Esophagus squamous epithelium (tissue), 5 donors: ENCODE measurements at places on chromosomes 13 and 19. TPM values are rescaled to one million over a fixed set of nuclear protein-coding genes. Genes with fewer than 3 reads are reported as not detected.

- no peak for DNase-seq
These were observed 212 bp downstream of the FFAR1 start for GRCh38 chr19:35347930-35348298.

DNA sequence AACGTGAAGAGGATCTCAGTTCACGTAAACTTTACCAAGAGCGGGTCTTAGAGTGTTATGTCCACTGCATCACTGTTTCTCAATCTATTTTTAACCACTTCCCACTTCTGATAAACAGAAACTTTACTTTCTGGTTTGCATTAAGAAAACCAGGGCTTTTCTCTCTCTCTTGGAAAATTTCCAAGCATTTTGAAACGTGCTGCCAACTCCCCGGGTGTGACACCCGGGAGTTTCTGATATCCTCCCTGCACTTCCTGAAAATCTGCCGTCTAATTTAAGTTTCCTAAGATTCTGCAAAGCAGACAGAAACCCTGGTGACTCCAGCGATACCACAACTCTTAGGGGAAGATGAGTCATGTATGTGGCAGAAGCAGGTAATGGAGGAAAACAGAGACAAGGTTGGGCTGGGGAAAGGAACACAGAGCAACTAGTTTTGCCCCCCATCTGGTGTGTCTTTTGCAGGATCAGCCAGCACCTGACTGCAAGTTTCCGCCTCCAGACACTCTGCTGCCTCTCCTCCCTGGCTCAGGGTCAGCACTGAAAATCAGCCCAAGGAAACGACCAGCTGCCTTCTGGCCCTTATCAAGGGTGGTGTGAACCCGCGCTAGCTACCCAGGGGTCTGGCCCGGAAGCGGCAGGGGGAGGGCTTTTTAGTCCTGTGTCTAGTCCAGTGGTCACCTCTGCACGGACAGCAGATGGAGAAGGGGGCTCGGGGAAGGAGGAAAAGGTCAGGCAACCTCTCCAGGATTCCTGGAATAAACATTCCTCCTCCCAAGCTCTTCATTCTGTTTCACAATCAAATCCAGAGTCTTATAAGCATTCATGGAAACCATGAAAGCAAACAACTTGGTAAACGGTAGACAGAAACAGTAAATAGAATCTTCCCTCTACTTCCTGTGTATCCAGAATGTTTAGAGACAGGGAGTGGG, 11.3 kb upstream of the FFAR2 start:
- DNase-seq = no peak

DNA sequence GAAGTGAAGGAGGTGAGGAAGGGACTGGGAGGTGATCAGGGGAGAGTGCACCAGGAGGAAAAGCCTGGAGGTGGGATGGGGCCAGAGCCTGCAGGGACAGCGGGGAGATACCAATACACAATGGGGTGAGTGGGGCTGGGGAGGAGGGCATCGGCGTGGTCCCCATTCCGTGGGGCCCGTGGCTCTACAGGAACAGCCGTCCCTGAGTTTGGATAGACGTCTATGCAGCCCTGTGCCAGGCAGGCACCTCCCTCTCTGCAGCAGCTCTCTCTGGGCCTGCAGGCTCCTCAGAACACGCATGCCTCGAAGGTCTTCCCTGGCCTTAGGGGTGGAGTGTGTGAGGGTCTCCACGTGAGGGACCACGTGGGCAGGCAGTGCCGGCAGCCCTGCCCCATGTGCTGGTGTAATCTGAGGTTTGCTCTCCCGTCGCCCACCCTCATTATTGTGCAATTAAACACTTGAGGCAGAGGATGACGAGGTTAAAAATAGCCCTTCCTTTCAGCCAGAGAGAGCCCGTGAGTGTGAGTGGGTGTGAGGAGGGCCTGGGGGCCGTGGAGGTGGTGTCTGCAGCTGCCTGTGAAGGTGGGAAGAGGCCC, 16.5 kb downstream of the C2CD4C start:
- no peak for DNase-seq

GRCh38 chr19:6219147-6219525, 60.6 kb downstream of the MLLT1 start:
- DNase-seq = no peak

The FFAR2 gene
- 2.5 TPM for total RNA-seq

DNA sequence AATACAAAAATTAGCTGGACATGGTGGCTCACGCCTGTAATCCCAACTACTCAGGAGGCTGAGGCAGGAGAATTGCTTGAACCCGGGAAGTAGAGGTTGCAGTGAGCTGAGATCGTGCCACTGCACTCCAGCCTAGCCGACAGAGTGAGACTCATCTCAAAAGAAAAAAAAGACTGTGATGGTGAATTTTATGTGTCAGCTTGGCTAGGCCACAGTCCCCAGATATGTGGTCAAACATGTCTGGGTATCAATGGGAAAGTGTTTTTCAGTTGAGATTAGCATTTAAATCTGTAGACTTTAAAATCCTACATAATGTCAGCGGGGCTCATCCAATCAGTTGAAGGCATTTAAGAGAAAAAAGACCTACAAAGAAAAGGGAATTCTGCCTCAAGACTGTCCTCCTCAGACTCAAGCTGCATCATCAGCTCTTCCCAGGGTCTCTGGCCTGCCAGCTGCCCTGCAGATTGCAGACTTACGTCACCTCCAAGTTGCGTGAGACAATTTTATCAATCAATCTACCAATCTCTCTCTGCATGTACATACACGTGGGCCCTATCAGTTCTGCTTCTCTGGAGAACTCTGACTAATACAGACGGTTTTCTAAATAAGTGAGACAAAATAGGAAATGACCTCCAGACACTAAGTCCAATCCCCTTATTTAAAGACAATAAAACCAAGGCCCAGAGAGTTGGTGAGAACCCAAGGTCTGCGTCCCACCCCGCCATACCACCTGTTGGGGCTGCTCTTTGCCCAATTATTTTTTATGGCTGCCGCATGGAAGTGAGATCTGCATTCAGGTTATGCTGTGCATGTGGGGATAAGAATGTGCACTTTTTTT, 99.2 kb downstream of the ABCC4 start:
- no peak for DNase-seq

- no peak for DNase-seq
These were observed 392.1 kb downstream of the EFNB2 start for GRCh38 chr13:106143392-106143791.

- DNase-seq = no peak
These were observed 3.3 kb upstream of the RASA3 start for GRCh38 chr13:114135731-114136171.

The LIN37 gene
- 13.4 TPM for total RNA-seq

DNA sequence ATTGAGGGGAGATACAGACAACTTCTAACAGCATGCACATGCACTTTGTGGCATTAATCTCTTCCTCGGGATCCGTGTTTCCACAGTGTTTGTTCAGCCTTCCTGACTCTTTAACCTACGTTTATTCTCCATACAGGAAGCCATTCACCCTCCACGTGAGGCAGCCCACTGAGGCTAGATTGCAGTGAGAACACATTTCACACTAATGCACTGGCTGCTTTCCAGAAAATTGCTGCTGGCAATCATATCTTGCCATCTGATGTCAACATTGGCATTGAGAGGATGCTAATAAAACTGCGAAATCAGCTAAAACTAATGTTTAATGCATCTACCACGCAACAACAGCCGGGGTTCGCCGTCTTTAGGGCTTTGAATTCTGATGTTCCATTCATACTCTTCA, 30.0 kb downstream of the DCLK1 start:
- DNase-seq = no peak

- no peak for DNase-seq
These were observed 530.0 kb downstream of the RFC3 start for GRCh38 chr13:34347784-34348573.

DNA sequence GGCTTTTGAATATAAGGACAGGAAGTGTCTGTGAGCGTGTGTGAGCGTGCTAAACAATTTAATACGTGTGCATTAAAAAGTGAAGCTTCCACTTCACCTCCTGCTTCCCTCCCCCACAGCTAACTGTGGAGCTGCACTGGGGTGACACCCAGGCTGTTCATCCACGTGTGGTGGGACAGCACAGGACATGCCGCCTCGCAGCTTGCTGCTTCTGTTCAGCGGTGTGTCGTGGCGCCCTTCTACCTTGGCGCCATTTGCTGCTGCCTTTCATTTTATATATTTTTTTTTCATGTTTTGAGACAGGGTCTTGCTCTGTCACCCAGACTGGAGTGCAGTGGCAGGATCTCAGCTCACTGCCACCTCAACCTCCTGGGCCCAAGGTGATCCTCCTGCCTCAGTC, 63.3 kb downstream of the MCF2L start:
- DNase-seq = no peak

The MEIOSIN gene
- not detected for total RNA-seq

- no peak for DNase-seq
These were observed 23.6 kb downstream of the PNPLA6 start for GRCh38 chr19:7559102-7559501.

DNA sequence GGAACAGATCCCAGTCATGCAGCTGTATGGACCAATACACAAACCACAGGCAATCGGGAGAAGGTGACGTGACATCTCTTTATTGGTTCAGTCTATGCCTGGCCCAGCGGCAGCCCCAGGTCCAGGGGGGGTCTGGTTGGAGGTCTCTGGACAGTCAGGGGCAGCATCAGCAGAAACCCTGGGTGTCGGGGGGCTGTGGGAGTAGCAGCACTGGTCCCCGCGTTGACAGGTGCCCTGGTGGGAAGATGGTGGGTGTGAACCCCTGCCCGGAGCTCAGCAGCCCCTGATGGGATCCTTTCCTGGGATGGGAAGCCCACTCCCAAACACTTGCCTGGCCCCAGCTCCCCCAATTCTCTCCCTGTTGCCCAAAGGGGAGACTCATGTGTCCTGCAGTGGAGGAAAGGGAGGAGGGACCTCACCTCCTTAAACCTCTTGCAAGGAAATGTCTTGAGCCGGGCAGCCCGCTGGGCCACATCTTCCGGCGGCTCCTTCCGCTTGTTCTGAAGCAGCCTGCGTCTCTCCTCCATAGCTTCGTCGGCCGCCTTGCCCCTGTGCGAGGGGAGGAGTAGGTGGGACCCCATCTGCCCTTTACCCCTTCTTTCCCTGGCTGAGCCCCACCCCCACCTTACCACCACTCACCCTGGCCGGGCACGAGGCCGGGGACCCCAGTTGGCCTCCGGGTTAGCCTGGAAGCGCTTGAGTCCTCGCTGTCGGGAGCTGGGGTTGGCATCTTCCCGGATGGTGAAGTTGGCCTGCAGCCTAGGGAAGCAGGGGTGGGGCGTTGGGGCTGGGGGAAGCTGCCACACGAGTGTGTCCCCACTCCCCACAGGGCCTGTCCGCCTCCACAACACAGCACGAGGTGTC, 2.4 kb upstream of the LYL1 start:
- DNase-seq = no peak

- no peak for DNase-seq
These were observed 20.3 kb upstream of the KPNA3 start for GRCh38 chr13:49812812-49813211.

DNA sequence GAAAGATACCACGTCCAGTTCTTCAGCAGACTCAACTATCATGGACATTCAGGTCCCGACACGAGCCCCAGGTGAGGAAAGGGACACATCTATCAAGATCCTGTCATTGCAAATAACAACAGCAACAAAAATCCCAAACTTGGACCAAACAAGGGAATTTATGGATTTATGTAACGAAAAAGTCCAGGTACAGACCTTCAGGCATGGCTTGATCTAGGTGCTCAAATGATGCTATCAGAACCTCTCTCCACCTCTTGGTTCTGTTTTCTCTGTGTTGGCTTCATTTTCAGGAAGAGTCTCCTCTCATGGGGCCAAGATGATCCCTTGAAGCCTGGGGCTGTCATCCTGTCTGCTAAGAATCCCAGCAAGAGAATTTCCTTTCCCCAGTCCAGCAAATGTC, 2.9 kb downstream of the FXYD5 start:
- no peak for DNase-seq

The KLC3 gene
- total RNA-seq = 17.3 TPM

The EEF2 gene
- 1,603 TPM for total RNA-seq

The GSX1 gene
- total RNA-seq = not detected

The TLE6 gene
- total RNA-seq = 3.3 TPM

DNA sequence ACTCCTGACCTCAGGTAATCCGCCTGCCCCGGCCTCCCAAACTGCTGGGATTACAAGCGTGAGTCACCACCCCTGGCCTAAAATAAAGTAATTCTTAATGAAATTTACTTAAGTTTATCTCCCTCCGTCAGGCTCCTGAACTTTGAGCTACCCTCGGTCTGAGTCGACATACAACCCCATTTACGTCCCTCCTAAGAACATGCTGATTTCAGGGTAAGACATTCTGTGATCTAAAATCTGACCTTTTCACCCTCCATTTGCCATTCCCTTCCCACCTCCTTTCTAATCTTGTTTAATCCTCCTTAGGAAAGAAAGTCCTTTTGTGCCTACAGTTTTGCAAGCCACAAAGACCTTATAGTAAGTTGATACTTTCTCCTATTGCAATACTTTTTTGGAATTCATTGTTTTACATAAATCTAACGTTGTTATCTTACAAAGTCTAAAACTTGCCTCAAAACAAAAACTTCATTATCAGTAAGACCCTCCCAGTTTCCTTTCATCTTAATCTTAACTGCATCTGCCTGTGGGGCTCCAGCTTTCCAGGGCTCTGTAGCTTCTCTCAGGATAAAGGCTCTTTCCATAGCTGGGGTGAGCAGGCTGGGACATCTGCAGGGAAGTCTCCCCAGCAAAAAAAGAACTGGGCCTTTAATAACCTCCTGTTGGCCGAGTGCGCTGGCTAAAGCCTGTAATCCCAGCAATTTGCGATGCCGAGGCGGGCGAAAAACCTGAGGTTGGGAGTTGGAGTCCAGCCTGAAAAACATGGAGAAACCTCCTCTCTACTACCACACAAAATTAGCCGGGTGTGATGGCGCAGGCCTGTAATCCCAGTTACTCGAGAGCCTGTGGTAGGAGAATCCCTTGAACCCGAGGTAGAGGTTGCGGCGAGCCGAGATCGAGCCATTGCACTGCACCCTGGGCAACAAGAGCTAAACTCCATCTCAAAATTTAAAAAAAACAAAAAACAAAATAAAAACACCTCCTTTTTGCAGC, 143.1 kb downstream of the ZNF737 start:
- DNase-seq = no peak

- no peak for DNase-seq
These were observed 46.2 kb downstream of the CACNA1A start for GRCh38 chr19:13460045-13460444.
